ENCODE measurements at places on chromosomes 12 and 14. TPM values are rescaled to one million over a fixed set of nuclear protein-coding genes. Genes with fewer than 3 reads are reported as not detected.

DNA sequence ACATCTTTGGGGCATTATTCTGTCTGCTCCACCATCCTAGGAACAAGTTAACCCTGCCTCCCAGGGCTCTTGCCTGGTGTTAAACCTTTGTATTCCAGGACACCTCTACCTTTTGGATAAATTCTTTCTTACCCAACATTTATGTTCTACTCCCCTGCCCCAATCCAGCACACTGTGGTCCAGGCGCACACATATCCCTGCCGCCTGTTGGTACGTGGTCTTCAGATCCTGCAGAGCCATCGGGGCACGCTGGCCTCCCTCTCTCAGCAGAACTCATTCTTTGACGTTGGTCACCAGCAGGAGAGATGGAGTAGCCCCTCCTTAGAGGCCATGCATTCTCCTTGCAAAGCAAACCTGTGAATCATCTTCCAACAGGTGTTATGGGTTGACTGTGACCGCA lies 5.1 kb upstream of the TMEM179 start:
- DNase-seq = no peak

DNA sequence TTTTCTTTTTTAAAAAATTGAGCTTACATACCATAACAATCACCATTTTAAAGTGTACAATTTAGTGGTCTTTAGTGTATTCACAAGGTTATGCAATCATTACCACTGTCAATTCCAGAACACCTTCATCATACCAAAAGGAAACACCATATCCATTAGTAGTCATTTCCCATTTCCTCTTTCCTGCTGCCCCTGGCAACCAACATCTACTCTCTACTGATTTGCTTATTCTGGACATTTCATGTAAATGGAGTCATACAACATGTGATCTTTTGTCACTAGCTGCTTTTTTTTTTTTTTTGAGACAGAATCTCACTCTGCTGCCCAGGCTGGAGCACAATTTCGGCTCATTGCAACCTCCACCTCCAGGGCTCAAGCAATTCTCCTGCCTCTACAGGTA lies 66.8 kb upstream of the CFL2 start:
- peak; percentile 77 for DNase-seq

DNA sequence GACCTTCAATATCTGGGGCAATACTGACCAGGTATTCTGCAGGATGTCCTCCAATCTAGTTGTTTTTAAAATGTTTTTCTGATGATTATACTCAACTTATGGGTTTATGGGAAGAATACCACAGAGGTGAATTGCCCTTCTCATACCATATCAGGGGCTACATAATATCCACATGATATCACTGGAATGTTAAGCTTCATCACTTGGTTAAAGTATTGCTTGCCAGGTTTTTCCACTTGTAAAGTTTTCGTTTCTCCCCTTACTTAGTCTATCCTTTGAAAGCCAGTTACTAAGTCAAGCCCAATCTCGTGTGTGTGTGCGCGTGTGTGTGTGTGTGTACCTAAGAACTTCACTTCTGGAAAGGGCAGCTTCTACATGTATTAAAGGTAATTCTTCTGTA lies 980.9 kb upstream of the FBXO33 start:
- peak; percentile 60 for DNase-seq

DNA sequence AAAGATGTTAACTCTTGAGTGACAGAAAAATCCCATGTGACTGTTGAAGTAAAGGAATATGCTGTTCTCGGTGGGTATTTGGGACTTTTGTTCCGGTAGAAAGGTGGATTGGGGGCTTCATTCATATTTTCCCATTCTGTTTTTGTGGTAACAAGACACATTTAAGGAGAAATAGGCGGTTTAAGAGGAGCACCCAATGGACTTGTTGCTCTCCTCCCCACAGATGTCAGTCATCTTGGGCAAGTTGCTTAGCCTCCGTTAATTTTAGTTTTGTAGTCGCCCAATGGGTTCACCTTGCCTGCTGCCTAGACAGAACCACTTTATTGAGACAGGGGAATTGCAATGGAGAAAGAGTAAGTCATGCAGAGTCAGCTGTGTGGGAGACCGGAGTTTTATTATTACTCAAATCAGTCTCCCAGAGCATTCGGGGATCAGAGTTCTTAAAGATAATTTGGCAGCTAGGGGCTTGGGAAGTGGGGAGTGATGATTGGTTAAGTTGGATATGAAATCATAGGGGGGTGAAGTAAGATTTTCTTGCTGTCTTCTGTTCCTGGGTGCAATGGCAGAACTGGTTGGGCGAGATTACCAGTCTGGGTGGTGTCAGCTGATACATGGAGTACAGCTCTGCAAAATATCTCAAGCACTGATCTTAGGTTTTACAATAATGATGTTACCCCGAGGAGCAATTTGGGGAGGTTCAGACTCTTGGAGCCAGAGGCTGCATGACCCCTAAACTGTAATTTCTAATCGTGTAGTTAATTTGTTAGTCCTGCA lies 50.3 kb downstream of the SLC38A1 start:
- no peak for DNase-seq

- peak; percentile 82 for DNase-seq
Observed at GRCh38 chr14:101254805-101255764, 306.2 kb upstream of the DIO3 start.

- no peak for DNase-seq
Observed at GRCh38 chr12:124668602-124669001, 101.2 kb upstream of the NCOR2 start.

DNA sequence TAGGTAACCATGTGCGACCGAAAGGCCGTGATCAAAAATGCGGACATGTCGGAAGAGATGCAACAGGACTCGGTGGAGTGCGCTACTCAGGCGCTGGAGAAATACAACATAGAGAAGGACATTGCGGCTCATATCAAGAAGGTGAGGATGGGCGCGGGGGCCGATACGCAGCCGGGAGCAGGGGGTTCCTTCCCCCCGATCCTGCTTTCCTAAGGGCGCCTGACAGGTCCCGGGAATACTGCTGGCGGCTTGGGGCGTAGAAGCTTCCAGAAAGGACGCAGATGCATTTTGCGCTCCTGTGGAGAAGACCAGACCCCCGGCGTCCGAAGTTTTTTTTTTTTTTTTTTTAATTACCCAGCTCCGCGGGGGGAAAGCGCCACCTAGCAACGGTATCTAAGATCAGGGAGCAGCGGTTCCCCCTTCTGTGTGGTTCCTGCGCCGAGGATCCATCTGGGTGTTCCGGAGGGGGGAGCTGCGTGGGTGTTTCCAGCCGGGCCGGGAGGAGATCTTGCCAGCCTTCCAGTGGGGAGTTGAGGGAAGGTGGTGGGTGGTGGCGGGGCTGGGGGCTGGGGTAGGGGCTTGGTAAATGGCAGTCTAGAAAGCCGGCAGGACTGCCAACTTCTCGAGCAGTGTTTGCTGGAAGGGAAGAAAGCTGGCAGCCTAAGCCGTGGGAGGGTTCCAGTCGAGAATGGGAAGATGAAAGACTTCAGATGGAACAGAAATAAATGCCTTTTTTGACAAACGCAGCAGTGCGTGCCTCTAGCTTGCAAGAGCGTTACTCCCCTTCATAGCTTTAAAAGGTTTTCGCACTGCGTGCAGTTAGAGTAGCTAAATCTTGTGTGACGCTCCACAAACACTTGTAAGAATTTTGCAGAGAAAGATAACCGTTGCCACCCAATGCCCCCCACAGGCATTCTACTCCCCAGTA lies 764 bp downstream of the DYNLL1 start:
- peak; percentile 38 for DNase-seq

- DNase-seq = no peak
Observed at GRCh38 chr12:91021076-91021475, 16.3 kb upstream of the EPYC start.

DNA sequence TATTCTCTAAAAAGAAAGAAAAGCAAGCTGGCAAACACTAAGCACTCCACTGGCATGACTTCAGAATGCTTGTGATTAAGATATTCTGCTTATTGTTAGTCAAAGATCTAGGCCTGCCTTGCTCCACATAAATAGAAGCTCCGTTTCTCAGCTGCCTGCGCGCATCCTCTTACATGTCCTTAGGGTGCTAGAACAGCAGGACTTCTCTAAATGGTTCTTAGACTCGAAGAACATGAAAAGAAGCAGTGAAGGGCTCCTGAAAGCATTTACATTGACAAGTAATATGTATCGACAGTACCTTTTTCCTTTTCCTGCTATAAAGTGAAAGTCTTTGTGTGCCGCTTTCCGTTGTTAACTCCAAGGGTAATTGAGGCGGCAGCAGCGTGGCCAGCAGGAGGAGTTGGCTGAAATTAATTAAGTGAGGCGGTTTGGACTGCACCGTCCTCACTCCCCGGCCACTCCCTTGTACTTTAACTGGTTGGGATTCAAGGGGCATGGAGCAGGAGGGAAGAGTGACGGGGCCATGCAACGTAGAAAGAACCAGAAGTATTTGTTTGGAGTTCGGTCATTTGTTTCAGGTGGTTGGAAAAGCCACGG lies 34.2 kb upstream of the OTX2 start:
- no peak for DNase-seq

GRCh38 chr14:89004166-89004565 lies 179.7 kb downstream of the TTC8 start:
- DNase-seq = peak; percentile 39

DNA sequence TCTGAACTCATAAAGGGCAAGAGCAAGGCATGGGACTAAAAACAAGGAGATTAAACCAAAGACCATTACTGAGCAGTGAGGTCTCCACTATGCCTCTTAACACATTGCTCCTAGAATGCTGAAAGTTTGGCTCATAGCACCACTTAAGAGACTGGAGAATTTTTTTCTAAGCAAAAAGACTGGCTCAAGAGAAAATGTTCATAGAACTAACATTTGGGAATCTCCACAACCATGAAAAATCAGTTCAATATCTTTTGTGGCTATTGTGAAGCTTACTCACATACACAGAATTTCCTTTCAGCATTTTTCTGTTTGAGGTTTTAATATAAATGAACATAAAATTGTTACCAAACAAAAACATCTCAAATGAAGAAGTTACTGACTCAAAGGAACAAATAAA lies 255.8 kb downstream of the CCDC91 start:
- DNase-seq = peak; percentile 76

DNA sequence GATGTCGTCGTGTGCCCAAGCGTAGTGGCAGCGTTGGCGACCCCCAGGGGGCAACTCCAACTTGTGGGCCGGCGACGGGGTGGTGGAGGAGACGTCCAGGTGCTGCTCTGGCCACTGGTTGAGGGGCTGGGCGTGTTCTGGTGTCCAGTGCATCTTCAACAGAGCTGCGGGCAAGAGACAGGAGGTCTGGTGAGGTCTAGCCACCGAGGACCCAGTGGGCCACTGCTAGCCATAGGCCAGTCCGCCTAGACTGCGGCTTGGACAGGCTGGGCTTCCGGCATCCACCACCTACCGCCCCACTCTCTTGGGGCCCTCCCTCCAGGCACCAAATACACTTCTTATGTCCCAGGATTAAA lies 26.3 kb downstream of the FIGNL2 start:
- no peak for DNase-seq

DNA sequence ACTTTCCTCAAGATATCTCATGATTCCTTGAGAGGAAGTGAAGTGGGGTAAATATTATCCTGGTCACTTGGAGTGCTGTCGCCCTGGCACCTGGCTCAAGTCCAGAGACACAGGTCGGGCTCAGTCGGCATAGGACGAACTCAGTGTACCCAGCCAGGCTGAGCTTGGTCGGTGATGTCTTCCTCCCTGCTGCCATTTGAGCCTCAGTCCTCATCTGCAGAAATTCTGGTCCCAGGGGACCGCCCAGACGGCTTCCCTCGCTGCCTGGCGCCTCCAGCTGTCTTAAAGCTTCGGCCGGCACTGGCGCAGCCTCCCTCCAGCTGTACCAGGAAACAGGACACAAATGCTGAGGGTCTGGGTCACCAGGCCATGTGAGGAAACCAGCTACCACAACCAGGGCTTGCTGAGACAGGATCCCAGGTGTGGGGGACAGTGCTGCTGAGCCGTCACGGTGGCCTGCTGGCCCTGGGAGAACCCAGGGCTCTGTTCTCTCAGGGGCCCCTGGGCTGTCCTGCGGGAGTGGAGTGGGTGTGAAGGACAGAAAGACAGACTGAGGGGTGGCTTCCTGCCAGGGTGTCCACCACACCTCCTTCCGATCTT lies 5.0 kb upstream of the KLC1 start:
- no peak for DNase-seq

GRCh38 chr14:37452323-37452722 lies 142.7 kb downstream of the FOXA1 start:
- peak; percentile 29 for DNase-seq

GRCh38 chr12:7131502-7131866 lies 1.3 kb downstream of the CLSTN3 start:
- DNase-seq = no peak

DNA sequence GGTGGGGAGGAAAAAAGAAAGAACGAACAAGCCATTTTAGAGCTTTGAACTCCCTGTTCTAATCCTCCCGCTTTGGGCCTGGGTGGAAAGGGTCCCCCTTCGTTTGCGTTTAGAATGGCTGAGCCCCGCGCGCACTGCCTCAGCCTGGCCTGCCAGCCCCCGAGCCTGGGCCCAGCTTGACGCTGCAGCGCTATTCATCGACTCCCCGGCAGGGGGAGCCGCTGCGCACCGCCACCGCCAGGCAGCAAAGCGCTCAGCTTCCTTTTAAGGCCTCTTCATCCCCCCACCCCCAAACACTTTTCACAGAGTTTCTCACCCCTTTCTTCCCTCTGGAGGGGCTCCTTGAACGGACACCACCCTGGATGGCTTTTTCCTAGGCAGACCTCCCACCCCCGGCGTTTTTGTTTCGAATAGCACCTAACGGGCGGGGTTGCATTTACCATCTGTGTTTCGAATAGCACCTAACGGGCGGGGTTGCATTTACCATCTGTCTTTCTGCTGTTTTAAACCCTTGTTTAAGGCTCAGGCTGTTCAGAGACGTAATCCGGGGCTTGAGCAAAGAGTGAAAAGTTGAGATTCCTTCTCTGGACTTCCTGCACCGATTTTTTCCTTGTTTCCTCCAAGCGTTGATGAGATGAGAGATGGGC lies 56.4 kb upstream of the PIWIL1 start:
- DNase-seq = no peak

- DNase-seq = no peak
Observed at GRCh38 chr14:90625445-90625844, 190.8 kb downstream of the TTC7B start.

DNA sequence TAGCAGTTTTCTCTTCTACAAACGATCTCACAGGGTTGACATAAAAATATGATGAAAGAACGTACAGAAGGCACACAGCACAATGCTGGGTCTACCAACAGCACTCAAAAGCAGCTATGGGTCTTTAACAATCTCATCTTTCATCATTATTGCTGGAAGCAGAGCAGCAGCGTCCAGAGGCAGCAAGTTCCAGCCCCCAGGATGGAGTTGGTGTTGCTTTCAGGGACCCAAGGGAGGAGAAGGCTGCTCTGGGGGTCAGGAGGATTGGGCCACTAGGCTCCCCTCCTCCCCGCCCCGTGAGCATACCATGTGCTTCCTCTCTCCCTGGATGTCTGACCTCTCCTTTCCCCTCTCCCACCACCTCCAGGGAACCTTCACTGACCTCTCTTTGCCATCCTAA lies 13.3 kb downstream of the KCTD10 start:
- DNase-seq = no peak

- no peak for DNase-seq
Observed at GRCh38 chr14:49464885-49465284, 121.3 kb downstream of the RPS29 start.

Gene TTC9
- total RNA-seq = 8.4 TPM

Gene AMN
- 2.0 TPM for total RNA-seq

Gene TBC1D30
- total RNA-seq = 1.2 TPM

Gene LHX5
- total RNA-seq = not detected

Gene MYF5
- total RNA-seq = not detected

Gene FNTB
- 20.0 TPM for total RNA-seq

Gene ESR2
- 0.16 TPM for total RNA-seq

Gene C3AR1
- total RNA-seq = 7.1 TPM

Gene TRHDE
- 0.87 TPM for total RNA-seq

Gene CCDC196
- not detected for total RNA-seq
